Gastroesophageal sphincter (tissue), 4 donors: ENCODE measurements at places on chromosomes 12 and 14.

GRCh38 chr12:109222496-109222895, 86.6 kb downstream of the FOXN4 start:
- ATAC-seq, result no peak
- H3K4me3 ChIP-seq, result no peak overlapping the region
- H3K4me1 ChIP-seq, result no peaks in the 10 kb centered on the region

DNA sequence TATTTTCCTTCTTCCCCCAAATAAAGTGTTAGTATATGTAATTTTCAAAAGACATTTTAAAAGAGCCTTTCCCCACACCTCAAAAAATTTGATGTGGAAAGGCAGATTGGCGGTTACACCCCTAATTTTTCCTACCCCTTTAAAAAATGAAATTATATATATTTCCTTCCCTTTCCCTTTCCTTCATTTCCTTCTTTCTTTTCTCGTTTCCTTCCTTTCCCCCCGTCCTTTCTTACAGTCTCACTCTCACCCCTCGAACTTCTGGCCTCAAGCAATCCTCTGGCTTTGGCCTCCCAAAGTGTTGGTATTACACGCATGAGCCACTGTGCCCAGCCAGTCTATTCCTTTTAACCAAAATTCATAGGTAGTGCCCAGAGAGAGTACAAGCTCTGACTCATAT, 4.2 kb upstream of the UNC119B start:
- no peaks in the 10 kb centered on the region for H3K36me3 ChIP-seq
- no peak for ATAC-seq
- H3K27ac ChIP-seq, result no peak overlapping the region

- no peaks in the 10 kb centered on the region for H3K4me1 ChIP-seq
- H3K4me3 ChIP-seq, result no peak overlapping the region
- H3K27me3 ChIP-seq, result peaks cover 34% of the 10 kb centered on the region
- H3K36me3 ChIP-seq, result no peaks in the 10 kb centered on the region
- ATAC-seq, result no peak
- no peak overlapping the region for H3K27ac ChIP-seq
Observed at GRCh38 chr12:4943067-4943937, 33.6 kb downstream of the KCNA1 start.

DNA sequence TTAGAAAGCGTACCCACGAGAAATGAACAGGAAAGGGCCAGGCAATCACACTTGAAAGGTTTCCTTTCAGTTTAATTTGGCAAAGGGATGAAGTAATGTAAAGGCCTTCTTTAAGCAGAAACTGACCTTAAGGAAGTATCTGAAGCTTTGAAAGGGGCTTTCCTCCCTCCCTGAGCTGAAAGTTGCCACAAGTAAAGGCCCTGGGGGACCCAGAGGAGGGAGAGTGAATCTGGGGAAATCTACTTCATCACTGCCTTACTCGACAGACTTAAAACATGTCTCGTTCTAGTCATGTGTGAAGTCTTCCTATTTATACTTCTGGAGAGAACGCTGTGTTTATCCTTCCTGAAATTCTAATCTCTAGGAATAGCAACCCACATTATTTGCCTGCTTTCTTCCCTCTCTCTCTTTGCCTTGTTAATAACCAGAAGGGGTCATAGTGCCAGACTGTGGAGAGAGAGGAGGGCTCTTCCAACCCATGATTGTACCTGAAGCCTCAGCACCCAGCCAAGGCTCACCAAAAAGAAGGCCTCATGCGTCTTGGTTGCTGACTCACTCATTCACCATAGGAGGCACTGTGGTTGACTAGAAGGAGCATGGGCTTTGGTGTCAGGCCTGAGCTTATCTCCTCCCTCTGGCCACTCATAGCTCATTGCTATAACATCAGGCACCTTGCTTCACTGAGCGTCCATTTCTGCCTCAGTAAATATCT, 10.2 kb upstream of the GPX2 start:
- no peaks in the 10 kb centered on the region for H3K27me3 ChIP-seq
- H3K36me3 ChIP-seq, result no peaks in the 10 kb centered on the region
- ATAC-seq, result no peak
- H3K27ac ChIP-seq, result no peak overlapping the region
- H3K4me1 ChIP-seq, result peaks cover 6% of the 10 kb centered on the region
- no peak overlapping the region for H3K4me3 ChIP-seq

- H3K36me3 ChIP-seq, result peaks cover 29% of the 10 kb centered on the region
- no peak overlapping the region for H3K27ac ChIP-seq
- H3K4me1 ChIP-seq, result peaks cover 6% of the 10 kb centered on the region
Observed at GRCh38 chr12:106429636-106430035, 72.1 kb downstream of the POLR3B start.
